Activated naive CD8-positive, alpha-beta T cell treated with anti-CD3 and anti-CD28 coated beads, Interleukin-2, amount 10 ng/mL, durations not matched to agents 7 days and 5 days (primary cell): ENCODE measurements at places on chromosomes 11 and 22. TPM values are rescaled to one million over a fixed set of nuclear protein-coding genes. Genes with fewer than 3 reads are reported as not detected.

The KRTAP5-8 gene
- not detected for total RNA-seq

The XKR3 gene
- total RNA-seq = not detected

The CRYBB3 gene
- total RNA-seq = 0.71 TPM

The DDTL gene
- not detected for total RNA-seq

The CDC42BPG gene
- total RNA-seq = 3.4 TPM

The CCT8L2 gene
- total RNA-seq = not detected

The RAC2 gene
- total RNA-seq = 963 TPM

The ADORA2A gene
- 29.1 TPM for total RNA-seq

The MFNG gene
- total RNA-seq = 207 TPM

The ELMOD1 gene
- total RNA-seq = not detected

The OR8D4 gene
- not detected for total RNA-seq

The OR52K2 gene
- total RNA-seq = not detected

The NLRP14 gene
- total RNA-seq = not detected

The OR6A2 gene
- not detected for total RNA-seq

The APOL3 gene
- 146 TPM for total RNA-seq

The DEFB131B gene
- total RNA-seq = not detected

The FBLN1 gene
- not detected for total RNA-seq

- DNase-seq = no peak
These were observed 6.9 kb upstream of the P4HA3 start for GRCh38 chr11:74318241-74318932.

- no peak for DNase-seq
These were observed 36.4 kb upstream of the PGR start for GRCh38 chr11:101166038-101166437.

- no peak for DNase-seq
These were observed 45.5 kb downstream of the GAS2 start for GRCh38 chr11:22711880-22712279.

DNA sequence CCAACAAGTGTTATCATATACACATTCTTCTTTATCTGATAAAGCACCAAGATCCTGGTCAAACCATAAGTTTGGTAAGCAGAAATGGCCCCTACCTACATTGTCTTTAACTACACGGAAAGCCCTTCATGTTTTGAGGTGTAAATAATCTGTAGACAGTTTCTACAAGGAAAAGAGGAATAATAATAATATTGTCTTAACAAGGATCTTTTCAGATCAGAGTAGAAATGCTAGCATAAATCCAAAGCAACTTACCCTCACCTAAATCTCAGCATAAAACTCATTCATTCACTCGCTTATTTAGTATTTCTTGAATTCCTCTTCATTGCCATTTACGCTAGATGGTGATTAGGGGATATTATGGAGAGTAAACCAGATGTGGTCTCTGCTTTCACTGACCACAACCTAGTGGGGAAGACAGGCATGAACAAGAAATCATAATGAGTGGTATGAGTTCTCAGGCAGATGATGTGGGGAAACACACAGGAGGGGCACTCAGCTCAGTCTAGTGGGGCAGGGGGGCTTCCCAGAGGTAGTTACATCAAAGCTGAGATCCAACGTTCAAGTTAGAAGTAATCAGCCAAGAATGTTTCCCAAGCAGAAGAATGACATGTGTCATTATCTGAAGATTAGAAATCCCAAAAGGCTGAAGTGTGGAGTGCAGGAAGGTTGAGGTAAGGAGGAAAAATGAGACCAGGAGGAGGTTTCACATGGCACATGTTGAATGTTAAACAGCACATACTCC is 65.4 kb upstream of the ZC3H12C start:
- no peak for DNase-seq

GRCh38 chr11:85089654-85090053 is 537.5 kb downstream of the DLG2 start:
- no peak for DNase-seq

- DNase-seq = no peak
These were observed 77.3 kb upstream of the PHF21A start for GRCh38 chr11:46198245-46199240.

DNA sequence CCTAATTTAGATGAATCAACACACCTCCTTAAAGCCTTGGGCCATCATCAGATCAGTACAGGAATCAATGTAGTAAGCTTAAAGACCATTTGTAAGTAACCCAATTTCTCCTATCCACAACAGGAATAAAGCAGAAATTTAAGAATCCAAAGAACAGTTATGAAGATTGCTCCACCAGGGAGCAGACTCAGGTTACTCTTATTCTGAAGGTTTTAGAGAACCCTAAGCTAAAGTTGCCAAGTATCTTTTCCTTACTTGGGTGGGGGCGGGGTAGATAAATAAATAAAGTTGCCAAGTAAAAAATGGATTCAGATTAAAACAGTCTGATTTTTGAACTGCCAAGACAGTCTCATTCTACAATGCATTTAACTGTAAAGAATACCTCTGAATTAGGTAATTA is 18.1 kb downstream of the CKAP5 start:
- DNase-seq = no peak

DNA sequence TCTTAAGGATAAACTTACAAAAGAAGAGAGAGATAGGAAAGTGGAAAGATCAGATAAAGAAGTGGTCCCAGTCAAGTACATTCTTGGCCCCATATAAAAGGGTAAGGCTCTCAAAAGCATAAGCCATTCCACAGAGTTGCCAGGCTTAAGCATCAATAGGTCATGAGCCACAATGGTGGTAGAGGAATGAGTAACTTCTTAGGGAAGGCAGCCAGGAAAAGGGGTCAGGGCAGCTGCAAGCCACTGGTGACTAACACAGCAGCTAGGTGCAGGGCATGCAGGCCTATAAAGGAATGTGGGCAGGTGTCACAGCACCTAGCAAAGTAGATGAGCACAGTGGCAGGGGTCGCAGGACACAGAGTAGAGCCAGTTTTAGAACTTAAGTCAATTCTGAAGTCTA is 302.6 kb upstream of the FAT3 start:
- no peak for DNase-seq

DNA sequence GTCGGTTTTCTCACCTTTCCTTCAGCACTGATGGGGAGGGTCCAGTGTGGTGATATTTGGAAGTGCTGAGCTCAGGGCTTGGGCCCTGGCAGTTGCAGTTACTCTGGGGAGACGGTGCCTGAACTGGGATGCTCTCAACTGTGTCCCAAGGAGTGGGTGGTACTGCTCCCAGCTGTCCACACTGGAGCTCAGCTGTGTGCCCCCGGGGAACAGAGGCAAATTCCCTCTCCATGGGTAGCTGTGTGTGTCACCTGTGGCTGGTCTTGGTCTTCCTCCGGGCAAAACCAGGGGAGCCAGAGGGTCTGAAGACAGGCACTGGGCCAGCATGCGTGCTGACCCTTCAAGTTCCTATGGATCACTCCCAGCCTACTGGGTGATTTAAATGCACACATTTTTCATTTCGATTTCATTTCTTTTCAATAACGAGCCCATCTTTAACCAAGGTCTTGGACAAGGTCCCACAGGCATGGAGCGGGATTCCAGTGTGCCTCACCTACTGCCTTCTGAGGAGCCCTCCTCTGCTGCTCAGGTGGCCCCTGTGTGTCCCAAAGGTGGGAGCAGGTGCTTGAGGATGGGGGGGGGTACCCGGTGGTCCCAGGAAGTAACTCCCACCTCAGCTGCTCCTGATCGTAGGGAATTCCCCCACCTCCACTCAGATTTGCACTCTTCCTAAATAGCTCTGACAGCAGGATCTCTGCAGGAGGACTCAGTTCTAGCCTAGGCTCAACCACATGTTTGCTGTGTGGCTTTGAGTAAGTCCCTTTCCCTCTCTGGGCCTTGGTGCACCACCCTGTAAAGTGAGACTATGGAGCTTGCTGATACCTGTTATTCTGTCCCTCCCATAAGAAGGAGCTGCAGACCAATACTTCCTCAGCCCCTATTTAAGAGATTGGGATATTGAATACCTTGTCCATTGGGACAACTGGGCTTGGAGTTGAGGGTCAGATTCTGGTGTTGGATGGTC is 16.8 kb downstream of the PRDM11 start:
- DNase-seq = no peak

GRCh38 chr11:61173456-61173855 is 12.2 kb upstream of the VPS37C start:
- no peak for DNase-seq

DNA sequence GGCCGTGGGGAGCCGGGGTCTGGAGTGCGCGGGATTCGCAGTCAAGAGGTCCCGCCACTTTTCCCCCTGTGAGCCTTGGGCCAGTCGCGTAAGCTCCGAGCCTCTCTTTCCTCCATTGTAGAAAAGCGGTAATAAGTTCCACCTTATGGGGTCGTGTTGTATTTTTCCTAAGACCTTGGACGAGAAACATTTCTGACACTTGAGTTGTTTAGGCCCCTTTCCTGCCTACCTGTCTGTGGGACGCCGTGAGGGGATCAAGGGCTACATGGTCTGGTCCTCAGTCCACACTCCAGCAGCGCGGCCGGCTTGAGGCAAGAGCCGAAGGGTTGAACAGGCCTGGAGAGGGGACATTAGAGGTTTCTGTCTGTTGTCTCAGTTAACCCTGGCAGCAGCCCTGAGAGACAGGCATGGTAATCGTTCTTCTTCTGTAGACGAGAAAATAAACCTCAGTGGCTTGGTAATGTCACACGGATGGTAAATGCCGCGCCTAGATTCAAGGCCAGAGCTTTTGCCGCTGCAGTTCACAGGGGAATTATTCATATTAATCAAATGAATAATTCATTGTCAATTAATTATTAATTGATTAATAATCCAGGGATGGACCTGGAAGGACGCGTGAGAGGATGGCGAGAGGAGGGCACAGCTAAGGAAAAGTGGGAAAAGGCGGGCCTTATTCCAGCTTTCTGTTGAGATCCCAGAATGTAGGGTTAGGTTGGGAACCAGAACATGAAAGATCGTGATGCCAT is 545 bp downstream of the FEN1 start:
- no peak for DNase-seq

- DNase-seq = no peak
These were observed 7.4 kb upstream of the OR52B4 start for GRCh38 chr11:4375431-4376140.

GRCh38 chr11:31879681-31880080 is 68.6 kb upstream of the PAX6 start:
- no peak for DNase-seq

- no peak for DNase-seq
These were observed 1047.3 kb upstream of the CNTN5 start for GRCh38 chr11:97973352-97973857.

DNA sequence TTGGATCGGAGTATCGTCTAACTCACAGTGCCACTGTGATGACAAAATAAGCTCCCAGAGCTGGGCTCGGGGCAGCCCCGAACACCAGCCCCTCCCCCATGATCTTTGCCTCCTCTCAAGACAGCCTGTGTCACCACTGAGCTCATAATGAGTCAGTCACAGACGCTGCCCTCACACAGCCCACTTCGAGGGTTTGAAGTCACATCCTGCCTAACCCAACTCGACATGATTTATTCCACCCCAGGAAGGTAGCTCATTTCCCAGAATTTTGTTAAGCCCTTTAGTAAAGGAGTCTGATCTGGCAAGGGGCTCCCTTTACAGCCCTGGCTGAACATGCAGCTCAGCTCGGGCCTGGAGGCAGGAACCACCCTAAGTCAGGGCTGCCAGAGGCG is 22.8 kb downstream of the MYH9 start:
- DNase-seq = peak; percentile 74

- no peak for DNase-seq
These were observed 72.4 kb downstream of the TEAD1 start for GRCh38 chr11:12746593-12747097.

DNA sequence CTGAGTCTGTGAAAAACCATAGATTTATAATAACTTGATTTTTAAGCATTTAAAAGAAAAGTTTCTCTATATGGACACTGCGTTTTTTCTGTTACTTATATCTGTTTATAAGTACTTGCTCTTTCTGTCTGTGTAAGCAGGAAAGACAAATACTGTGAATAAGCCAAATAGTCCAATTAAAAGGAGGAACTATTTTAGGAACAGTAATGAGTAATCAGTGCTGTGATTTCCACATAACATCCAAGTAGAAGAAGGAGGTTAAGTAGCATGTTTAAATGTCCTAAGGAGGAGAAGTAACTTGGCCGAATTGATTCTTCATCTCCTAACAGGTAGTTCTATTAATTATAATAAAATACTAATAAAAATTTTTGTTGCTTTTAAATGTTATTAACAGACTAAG is 40.8 kb downstream of the ZNF214 start:
- no peak for DNase-seq

GRCh38 chr11:131423688-131424087 is 53.3 kb downstream of the NTM start:
- DNase-seq = no peak

GRCh38 chr11:128548649-128549255 is 38.6 kb downstream of the ETS1 start:
- peak; percentile 63 for DNase-seq
